ENCODE measurements at places on chromosomes 13 and 19. TPM values are rescaled to one million over a fixed set of nuclear protein-coding genes. Genes with fewer than 3 reads are reported as not detected.

GRCh38 chr13:98930151-98930591, 47.7 kb downstream of the DOCK9 start:
- no peak for ATAC-seq

- ATAC-seq = no peak
Measured at GRCh38 chr13:72050251-72050650, 183.2 kb upstream of the DACH1 start.

- ATAC-seq = peak; percentile 76
Measured at GRCh38 chr19:662962-663681, at the start of gene RNF126. RNF126 (minus strand) TSS chr19:663214; CDS start chr19:663121, 93 bp downstream.

Gene CEACAM7
- not detected for total RNA-seq

- ATAC-seq = no peak
Measured at GRCh38 chr19:15187026-15188007, 13.5 kb downstream of the NOTCH3 start.

Gene ZSCAN4
- total RNA-seq = 0.14 TPM

GRCh38 chr13:98026457-98026857, 73.0 kb downstream of the IPO5 start:
- ATAC-seq = no peak
